Lower lobe of right lung (tissue), 2 donors: ENCODE measurements at places on chromosomes 7 and 10. TPM values are rescaled to one million over a fixed set of nuclear protein-coding genes. Genes with fewer than 3 reads are reported as not detected.

DNA sequence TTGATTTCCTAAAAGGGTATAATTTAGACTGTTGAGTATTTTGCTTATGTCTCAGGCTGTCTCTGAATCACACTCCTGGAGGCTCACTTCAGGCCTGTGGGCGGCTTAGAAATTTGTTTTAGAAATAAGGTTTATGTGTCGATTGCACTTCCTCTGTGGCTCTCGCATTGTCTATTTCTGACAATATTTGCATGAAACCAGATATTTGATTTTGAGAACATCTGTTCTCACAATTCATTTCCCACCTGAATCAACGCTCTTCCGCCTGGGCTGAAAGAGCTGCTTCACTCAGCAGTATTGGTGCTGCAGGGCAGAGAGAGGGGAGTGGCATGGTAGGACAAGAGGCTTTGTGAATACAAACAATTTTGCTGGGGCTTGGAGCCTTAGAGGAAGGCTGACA, 262.0 kb downstream of the ADRA2A start:
- DNase-seq, result no peak

- DNase-seq, result peak; percentile 62
These were observed 44.2 kb downstream of the ZMIZ1 start for GRCh38 chr10:79112881-79113431.

- DNase-seq, result no peak
These were observed 841.3 kb upstream of the ZWINT start for GRCh38 chr10:57202356-57202755.

MLXIPL gene
- total RNA-seq, result 10.7 TPM
